ENCODE measurements at places on chromosomes 4 and X.

DNA sequence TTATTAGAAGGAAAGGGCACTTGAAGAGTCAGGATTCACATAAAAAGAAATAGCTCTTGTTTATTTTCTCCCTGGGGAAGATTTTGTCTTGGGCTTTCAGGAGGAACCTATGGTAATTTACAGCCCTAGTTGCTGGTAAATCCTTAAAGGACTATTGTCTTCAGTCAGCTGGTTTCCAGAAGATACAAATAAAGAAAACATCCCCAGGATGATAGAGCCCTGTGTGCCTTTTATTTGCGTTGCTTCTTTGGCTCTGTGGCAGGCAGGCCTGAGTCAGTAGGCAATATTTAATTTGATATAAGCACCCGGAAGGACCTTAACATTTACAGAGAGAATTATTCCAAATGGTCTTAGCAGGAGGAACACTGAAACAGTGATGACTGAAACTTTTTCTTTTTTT lies 131.0 kb upstream of the SLC34A2 start:
- no peaks in the 10 kb centered on the region for H3K4me1 ChIP-seq
- no peak overlapping the region for H3K4me3 ChIP-seq
- H3K36me3 ChIP-seq = no peaks in the 10 kb centered on the region
- H3K27me3 ChIP-seq = no peaks in the 10 kb centered on the region
- no peak overlapping the region for H3K27ac ChIP-seq
- no peak for DNase-seq

- no peak overlapping the region for H3K4me3 ChIP-seq
- H3K36me3 ChIP-seq = no peaks in the 10 kb centered on the region
- H3K27ac ChIP-seq = no peak overlapping the region
Observed at GRCh38 chrX:136920001-136920400, 39.5 kb upstream of the RBMX start.

GRCh38 chr4:77349796-77350195 lies 192.8 kb downstream of the CCNG2 start:
- DNase-seq = no peak
- H3K4me1 ChIP-seq = no peaks in the 10 kb centered on the region
- no peak overlapping the region for H3K27ac ChIP-seq
- H3K4me3 ChIP-seq = no peak overlapping the region

DNA sequence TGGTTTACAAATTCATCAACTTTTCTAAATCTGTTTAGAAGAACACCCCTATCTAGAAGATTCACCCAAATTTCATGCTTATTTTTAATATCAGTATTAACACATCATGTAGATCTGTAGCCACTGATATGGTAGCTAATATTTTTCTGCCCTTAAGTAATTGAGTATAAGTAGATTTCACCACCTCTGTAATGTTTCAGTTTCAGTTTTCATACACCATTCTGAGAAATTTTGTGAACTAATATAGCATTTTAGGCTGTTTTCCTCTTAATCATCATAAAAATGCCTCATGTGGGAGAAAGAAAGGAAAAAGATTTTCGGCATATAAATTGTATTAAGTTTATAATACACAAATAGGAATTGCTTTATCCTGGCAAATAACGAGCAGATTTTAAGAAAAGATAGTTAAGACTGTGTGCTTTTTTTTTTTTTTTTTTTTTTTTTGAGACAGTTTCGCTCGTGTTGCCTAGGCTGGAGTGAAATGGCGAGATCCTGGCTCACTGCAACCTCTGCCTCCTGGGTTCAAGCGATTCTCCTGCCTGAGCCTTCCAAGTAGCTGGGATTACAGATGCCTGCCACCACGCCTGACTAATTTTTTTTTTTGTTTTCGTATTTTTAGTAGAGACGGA lies 21.4 kb upstream of the RBPJ start:
- peaks cover 5% of the 10 kb centered on the region for H3K4me1 ChIP-seq
- H3K4me3 ChIP-seq = no peak overlapping the region
- DNase-seq = no peak
- no peaks in the 10 kb centered on the region for H3K36me3 ChIP-seq

DNA sequence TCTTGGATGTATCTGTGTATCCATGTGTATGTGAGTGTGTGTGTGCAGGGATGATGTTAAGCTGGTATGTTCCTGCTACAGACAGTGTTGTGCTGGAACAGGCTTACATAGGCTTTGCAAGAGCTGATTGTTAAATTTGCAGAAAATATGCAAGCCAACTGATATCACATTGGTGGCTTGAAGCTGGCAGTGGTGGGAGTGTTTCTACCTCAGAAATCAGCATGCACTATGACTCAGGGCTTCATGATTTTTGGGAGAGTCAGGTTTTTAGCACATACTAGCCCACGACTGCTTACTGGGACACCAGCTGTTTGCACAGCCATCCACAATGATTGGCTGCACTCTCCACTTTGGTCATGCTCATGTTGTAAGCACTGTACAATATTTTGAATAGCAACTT lies 261.8 kb downstream of the DHX15 start:
- no peak overlapping the region for H3K4me3 ChIP-seq
- no peaks in the 10 kb centered on the region for H3K27me3 ChIP-seq
- peak; percentile 22 for DNase-seq
- H3K4me1 ChIP-seq = peaks cover 6% of the 10 kb centered on the region

DNA sequence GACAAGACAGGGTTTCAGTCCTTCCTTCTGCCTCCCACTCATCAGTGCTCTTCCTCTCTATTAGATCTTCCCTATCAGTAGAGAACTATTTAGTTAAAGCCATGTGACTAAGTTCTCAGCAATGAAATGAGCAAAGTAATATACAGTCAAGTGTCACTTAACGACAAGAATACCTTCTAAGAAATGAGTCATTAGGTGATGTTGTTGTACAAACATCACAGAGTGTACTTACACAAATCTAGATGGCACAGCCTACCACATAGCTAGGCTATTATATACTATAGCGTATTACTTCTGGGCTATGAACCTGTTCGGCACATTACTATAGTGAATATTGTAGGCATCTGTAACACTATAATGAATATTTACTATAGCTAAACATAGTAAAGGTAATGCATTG lies 71.3 kb downstream of the POU4F2 start:
- H3K27me3 ChIP-seq = no peaks in the 10 kb centered on the region
- no peak for DNase-seq
- no peak overlapping the region for H3K27ac ChIP-seq
- H3K36me3 ChIP-seq = no peaks in the 10 kb centered on the region

DNA sequence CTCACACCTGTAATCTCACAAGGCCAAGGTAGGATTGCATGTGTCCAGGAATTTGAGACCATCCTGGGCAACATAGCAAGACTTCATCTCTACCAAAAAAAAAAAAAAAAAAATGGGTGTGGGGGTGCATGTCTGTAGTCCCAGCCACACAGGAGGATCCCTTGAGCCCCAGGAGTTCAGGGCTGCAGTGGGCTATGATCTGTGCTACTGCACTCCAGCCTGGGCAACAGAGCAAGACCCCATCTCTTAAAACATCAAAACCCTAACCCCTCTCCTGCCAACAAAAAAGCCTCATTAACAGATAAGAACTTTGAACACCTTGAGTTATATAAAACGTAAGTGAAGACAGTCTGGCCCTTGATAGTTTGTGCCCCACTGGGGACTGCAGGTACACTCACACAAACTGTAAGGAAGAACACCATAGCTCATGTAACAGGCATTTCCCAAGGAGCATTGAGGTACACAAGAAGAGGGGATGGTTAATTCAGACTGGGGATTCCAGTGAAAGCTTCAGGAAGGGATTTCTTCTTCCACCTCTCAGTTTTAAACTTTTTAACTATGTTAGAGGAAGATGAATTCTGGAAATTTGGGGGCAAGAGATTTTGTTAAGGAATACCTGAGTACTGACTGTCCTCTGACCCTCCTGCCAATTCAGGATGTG lies 34.7 kb downstream of the RBPJ start:
- H3K4me3 ChIP-seq = no peak overlapping the region
- H3K36me3 ChIP-seq = no peaks in the 10 kb centered on the region
- no peaks in the 10 kb centered on the region for H3K27me3 ChIP-seq
- H3K27ac ChIP-seq = no peak overlapping the region
- no peak for DNase-seq
- H3K4me1 ChIP-seq = peaks cover 9% of the 10 kb centered on the region

GRCh38 chr4:127214016-127214415 lies 418.7 kb upstream of the INTU start:
- H3K27ac ChIP-seq = no peak overlapping the region
- H3K4me1 ChIP-seq = 0 out of 2 replicates have a peak, but pooled peaks cover 2% of the 10 kb centered on the region
- no peak overlapping the region for H3K4me3 ChIP-seq
- DNase-seq = no peak
- no peaks in the 10 kb centered on the region for H3K27me3 ChIP-seq
- H3K36me3 ChIP-seq = no peaks in the 10 kb centered on the region

DNA sequence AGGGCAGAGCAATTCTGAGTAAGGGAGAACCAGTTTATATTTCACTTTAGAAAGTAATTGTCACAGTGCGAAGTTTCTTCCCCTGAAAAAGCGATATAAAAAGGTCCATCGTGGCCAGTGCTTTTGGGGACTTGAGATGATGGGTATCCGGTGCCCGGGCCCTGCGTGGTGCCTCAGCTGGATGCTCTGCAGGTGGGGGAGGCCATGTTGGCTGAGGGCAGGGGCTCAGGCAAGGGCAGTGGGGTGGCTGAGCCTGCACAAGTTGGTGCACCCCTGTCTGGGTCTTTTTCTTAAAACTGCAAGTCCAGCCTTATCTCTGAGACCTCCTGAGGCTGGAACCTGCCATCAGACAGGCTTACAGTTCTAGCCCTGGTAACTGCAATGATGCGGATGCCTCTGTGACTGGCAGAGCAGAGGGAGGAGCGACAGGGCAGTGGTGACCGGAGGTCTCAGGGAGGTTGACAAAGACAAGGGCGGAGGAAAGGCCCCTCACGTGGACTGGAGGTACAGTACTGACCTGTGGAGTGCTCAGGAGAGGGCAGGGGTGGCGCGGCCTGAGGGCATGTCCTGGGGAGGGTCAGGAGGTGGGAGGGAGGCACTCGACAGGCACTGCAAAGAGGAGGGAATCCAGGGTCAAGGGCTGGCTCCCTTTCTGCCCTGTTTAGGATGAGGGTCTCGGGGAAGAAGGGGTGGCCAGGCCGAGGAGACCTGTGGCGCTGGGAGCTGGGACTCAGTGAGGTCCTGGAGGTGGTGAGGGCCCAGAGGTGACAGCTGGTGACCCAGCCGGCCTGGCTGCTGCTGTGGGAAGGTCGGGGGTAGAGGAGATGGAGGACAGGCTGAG lies 1.8 kb downstream of the RGS12 start:
- H3K36me3 ChIP-seq = no peaks in the 10 kb centered on the region
- H3K27ac ChIP-seq = no peak overlapping the region
- peaks cover 19% of the 10 kb centered on the region for H3K4me1 ChIP-seq
- H3K27me3 ChIP-seq = no peaks in the 10 kb centered on the region
- H3K4me3 ChIP-seq = peak overlapping the region; percentile 95

- H3K27ac ChIP-seq = no peak overlapping the region
- no peak overlapping the region for H3K4me3 ChIP-seq
- no peaks in the 10 kb centered on the region for H3K4me1 ChIP-seq
- H3K36me3 ChIP-seq = no peaks in the 10 kb centered on the region
- no peaks in the 10 kb centered on the region for H3K27me3 ChIP-seq
Observed at GRCh38 chr4:106409901-106410889, 41.6 kb upstream of the GIMD1 start.

GRCh38 chr4:181105487-181105886 lies 1137.7 kb upstream of the TENM3 start:
- no peak for DNase-seq
- H3K4me1 ChIP-seq = no peaks in the 10 kb centered on the region
- H3K27me3 ChIP-seq = no peaks in the 10 kb centered on the region
- no peaks in the 10 kb centered on the region for H3K36me3 ChIP-seq
- H3K4me3 ChIP-seq = no peak overlapping the region

DNA sequence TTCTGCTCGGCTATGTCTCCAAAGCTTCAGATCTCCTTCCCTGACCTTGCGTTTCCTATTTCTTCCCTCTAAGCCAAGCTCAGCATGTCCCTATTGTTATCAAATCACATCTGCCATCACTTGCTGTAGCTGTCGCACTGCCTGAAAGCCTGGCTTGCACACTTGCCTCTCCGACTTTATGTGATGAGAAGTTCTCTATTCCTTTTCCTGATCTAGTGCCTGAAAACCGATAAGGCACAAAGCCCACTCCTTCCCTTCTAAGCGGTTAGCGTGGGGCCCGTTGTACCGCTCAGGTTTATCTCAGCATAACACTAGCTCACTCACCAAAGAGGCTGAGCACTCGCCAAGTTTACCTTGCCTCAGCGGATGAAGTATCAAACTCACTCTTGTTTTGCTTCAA lies 816 bp downstream of the NMU start:
- no peak overlapping the region for H3K27ac ChIP-seq

- no peaks in the 10 kb centered on the region for H3K4me1 ChIP-seq
- H3K36me3 ChIP-seq = no peaks in the 10 kb centered on the region
- no peak overlapping the region for H3K4me3 ChIP-seq
Observed at GRCh38 chr4:7423801-7424552, 10.8 kb downstream of the PSAPL1 start.

DNA sequence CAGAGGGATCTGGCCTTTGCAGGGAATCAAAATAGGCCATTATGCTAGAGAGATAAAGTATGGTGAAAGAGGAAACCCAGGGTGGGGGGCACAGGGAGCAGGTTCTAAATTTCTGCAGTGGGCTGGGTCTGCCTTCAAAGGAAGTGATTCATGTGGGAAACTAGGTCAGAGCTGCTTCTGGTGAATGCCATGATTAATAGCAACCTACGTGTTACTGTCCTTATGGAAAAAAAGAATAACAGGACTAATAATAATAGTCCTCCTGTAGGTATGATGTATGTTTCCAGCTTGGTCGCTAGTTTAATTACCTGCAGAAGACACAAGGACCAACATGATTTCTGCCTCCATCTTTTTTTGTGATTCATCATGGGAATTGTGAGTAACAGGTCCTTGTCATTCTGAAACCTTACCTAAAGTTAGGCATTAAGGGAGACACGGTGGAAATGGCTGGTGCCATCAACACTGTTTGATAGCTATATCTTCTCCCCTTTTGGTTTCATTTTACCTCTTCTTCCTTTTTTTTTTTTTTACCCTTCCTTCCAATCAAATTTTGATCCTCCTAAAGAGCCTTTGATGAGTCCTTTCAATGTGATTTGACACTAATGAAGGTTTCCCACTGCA lies 180.4 kb downstream of the CPEB2 start:
- H3K27ac ChIP-seq = no peak overlapping the region
- H3K4me3 ChIP-seq = no peak overlapping the region
- no peaks in the 10 kb centered on the region for H3K36me3 ChIP-seq
- peaks cover 5% of the 10 kb centered on the region for H3K4me1 ChIP-seq

GRCh38 chrX:107669261-107669660 lies 41.0 kb downstream of the PRPS1 start:
- H3K27ac ChIP-seq = no peak overlapping the region
- DNase-seq = no peak
- 0 out of 2 replicates have a peak, but pooled peaks cover 1% of the 10 kb centered on the region for H3K4me1 ChIP-seq
- H3K36me3 ChIP-seq = no peaks in the 10 kb centered on the region
- no peak overlapping the region for H3K4me3 ChIP-seq

- no peaks in the 10 kb centered on the region for H3K4me1 ChIP-seq
- H3K4me3 ChIP-seq = no peak within 1 kb of the TSS
- no peak for DNase-seq
- H3K36me3 ChIP-seq = no peaks in the 10 kb centered on the region
Observed at GRCh38 chrX:132127743-132128142, at the start of gene FRMD7. TSS of gene FRMD7 (minus strand) at chrX:132128020. CDS start at chrX:132127844, 176 bp downstream.

GRCh38 chrX:118727686-118728339 lies 407 bp downstream of the IL13RA1 start:
- no peaks in the 10 kb centered on the region for H3K36me3 ChIP-seq
- H3K4me3 ChIP-seq = peak overlapping the region; percentile 88
- H3K27ac ChIP-seq = peak overlapping the region; percentile 92
- peaks cover 9% of the 10 kb centered on the region for H3K4me1 ChIP-seq
- H3K27me3 ChIP-seq = no peaks in the 10 kb centered on the region
